ENCODE measurements at places on chromosomes 12 and 14. TPM values are rescaled to one million over a fixed set of nuclear protein-coding genes. Genes with fewer than 3 reads are reported as not detected.

Gene C12orf50
- total RNA-seq, result not detected

Gene CACNB3
- 34.0 TPM for total RNA-seq

Gene RERG
- total RNA-seq, result 0.18 TPM

Gene BATF
- not detected for total RNA-seq

Gene A2ML1
- total RNA-seq, result not detected

Gene NFE2
- not detected for total RNA-seq

Gene ZDHHC17
- total RNA-seq, result 11.9 TPM

Gene PTPRR
- 0.18 TPM for total RNA-seq

Gene TTLL5
- 13.7 TPM for total RNA-seq

Gene GNG2
- total RNA-seq, result 3.6 TPM

Gene DCAF4
- total RNA-seq, result 27.5 TPM

Gene ST8SIA1
- not detected for total RNA-seq

Gene FGD4
- total RNA-seq, result 10.1 TPM

Gene POU6F1
- 2.4 TPM for total RNA-seq

Gene FZD10
- not detected for total RNA-seq

Measured in A549 treated with ZK216348 at 1 μM for 4 hours (cell line).